Kasumi-1 (cell line): ENCODE measurements at places on chromosomes 16 and 17.
A peak's percentile ranks its signal among the peaks of the same experiment; 100 is the strongest.

- DNase-seq, result no peak
Observed at GRCh38 chr17:9929871-9930270, 24.8 kb upstream of the RCVRN start.

DNA sequence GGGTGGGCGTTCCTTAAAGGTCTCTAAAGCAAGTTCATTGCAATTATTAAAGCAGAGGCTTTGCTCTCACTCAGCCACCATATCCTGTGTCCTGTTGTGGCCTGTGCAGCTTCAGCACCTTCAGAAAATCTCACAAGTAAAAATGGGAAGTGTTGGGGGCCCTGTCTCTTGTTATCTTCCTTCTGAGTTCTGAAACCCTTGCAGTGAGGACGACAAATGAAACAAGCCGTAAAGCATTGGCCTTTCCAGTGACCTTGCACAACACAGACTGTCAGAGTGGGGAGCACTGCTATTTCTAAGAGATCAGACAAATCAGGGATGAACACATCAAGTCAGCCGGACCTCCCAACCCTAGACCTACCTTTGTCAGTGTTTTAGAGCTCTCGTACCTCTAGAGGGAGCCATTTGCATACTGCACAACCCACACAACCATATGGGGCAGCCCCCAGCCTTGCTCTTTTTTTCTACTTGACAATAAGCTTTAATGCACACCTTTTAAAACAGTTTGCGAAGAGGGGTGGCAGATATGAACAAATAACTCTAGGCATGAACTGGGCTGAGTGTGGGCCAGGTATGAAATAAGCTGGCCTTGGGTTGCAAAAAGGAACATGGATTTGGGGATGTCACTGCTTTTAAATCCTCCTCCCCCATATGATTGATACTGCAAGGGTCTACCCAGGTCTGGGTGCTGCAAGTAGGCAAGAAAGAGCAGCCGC lies 89.8 kb downstream of the KATNIP start:
- DNase-seq, result peak; percentile 26

DNA sequence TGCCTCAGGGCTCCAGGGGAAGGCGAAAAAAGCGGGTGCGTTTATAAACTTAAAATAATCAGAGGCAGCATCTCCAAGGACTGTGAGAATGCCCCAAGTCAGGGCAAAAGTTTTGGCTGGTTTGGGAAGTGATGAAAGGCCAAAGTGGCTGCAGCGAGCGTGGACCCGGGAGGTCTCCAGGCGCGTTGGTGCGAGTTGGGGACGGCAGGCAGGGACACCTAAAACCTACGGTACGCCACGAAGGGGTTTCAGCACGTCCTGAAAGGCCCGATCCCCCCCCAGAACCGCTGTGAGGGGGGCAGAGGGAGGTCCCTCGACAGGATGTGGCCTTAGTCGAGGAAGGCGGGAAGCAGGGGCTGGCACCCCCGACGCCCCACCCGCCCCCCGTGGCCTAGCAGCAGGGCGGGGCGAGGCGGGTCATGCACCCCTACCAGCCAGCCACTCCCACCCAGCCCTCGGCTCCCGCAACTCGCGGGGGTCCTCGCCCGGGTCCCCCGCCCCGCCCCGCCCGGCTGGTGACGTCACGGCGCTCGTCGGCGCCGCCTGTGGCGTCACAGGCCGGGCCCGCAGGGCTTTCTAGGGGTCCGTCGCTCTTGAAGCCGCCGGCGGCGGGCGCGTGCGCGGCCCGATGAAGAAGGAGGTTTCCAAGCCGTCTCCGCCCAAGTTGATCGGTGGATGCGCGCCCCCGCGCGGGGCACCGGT lies at the start of gene MYCBPAP:
Gene MYCBPAP, plus strand, starts transcription at position 569 of the 702 bp plus-strand sequence. CDS start 236 bp downstream, outside the sequence.
- peak; percentile 47 for DNase-seq

GRCh38 chr17:77379832-77380231 lies 239.1 kb downstream of the SEC14L1 start:
- no peak for DNase-seq

DNA sequence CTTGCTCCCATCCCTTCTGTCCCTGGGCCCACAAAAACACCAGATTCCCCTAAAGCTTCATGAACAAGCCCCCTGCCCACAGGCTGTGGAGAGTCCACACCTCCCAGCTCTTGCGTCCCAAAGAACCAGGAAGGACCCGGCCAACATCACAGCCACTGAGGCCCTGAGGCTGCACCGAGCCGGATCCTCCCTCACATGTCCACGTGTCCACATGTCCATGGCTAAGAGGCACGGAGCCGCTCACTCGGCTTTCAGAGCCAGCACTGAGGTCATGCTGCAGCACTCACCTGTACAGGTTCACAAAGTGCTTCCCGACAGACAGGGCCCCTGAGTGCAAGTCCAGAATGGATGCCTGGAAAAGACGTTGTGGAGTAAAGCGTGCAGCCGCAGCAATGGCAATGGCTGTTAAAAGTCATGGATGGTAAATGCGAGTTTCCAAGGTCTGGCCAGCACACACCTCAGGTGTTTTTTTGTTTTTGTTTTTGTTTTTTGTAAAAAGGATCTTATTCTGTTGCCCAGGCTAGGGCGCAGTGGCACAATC lies 11.9 kb upstream of the HEXD start:
- DNase-seq, result no peak

GRCh38 chr16:88841521-88842307 lies 15.0 kb downstream of the GALNS start:
- no peak for DNase-seq

DNA sequence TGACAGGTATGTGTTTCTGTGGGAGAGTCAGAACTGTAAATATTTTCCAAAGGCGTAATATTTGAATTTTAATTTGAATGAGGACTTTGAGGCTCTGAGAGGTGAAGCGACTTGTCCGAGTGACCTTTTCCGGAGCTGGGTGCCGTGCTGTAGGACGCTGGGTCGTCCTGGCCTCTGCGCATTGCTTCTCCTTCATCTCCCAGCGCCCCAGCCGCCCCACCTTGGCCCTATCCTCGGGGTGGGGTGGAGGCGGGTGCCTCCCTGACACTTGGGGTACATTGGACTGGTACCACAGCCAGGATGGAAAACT lies 147.8 kb downstream of the SPECC1 start:
- DNase-seq, result no peak

DNA sequence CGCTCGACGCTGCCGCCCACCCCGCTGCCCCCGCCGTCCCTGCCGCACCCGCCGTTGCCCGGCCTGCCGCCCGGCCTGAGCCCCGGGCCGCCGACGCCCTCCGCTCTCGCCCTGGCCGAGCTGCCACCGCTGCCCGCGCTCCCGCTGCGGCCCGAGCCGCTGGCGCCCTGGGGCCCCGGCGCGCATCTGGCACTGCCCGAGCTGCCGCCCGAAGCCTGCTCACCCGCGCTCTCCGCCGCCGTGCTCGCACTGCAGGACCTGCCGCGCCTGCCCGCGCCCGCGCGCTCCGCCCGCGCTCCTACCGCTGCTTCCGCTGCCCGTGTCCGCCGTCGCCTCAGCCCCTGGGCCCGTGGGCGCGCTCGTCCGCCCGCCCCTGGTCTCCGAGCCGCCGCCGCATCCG lies 8.4 kb upstream of the CLDN9 start:
- no peak for DNase-seq

DNA sequence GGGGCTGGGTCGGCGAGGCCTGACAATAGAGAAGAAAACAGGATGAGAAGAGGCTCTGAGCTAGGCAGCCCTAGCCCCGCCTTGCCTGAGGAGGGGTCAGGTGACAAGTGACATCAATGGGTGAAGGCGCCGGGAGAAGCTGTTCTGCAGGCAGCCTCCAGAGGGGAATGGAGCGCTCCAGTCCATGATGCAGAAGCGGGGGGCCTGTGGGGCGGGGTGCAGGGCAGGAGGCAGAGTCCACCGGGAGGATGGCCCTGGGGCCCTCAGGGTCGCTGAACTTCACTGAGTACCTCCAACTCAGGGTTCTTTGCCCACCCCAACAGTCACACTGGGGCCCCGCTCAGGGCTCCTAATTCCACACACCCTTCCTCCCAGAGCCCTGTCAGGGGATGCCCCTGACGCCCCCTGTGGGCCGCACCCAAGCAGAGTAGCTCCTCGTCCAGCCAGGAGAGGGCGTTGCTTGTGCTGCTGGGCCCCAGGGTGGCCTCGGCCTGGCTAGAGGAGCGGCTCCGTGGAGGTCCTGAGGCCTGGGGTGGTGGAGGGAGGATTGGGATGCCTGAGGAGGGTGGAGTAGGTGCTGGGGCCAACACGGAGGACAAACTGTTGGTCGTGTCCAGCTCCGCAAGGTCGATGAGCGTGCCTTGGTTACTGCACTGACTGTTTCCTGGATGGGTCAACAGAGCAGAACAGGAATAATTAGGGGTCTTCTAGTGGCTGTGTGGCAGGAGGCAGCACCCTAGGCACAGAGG lies 20.8 kb downstream of the GGA3 start:
- peak; percentile 73 for DNase-seq

DNA sequence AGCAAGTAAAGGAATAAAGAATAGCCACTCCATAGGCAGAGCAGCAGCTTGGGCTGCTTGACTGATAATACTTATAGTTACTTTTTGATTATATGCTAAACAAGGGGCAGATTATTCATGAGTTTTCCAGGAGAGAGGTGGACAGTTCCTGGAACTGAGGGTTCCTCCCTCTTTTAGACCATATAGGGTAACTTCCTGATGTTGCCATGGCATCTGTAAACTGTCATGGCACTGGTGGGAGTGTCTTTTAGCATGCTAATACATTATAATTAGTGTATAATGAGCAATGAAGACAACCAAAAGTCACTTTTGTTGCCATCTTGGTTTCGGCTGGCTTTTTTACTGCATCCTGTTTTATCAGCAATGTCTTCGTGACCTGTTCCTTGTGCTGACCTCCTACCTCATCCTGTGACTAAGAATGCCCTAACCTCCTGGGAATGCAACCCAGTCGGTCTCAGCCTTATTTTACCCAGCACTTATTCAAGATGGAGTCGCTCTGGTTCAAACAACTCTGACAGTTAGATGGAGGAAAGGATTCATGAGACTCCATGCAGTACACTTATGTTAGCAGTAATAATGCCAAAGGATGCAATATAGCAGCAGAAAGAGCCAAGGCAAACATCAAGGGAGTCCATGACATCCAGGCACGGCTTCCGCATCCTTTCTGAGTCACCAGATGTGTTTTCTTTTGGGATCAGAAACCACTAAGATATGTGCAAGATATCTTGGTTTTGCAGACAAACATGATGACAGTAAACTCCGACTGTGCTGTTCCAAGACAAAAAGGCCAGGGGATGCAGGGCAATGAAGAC lies 55.8 kb upstream of the B4GALNT2 start:
- DNase-seq, result no peak

GRCh38 chr16:50864386-50864785 lies 122.5 kb downstream of the CYLD start:
- DNase-seq, result no peak

DNA sequence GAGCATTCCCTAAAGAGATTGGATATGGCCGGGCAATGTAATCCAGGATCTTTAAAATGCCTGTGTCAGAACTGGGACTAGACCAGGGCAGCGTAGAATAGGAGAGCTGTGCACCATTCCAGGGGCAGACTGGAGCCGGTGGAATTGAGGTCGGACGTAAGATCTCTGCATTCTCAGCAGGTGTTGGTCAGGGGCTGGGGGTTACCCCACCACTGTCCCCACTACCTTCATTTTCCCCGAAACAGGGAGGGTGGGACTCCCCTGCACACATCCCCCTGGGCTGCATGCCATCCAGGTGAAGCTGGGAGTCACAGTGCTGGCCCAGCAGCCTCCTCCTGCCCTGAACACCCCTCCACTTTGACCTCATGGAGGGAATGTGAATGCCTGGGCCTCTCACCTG lies 17.8 kb downstream of the OSBPL7 start:
- DNase-seq, result no peak

DNA sequence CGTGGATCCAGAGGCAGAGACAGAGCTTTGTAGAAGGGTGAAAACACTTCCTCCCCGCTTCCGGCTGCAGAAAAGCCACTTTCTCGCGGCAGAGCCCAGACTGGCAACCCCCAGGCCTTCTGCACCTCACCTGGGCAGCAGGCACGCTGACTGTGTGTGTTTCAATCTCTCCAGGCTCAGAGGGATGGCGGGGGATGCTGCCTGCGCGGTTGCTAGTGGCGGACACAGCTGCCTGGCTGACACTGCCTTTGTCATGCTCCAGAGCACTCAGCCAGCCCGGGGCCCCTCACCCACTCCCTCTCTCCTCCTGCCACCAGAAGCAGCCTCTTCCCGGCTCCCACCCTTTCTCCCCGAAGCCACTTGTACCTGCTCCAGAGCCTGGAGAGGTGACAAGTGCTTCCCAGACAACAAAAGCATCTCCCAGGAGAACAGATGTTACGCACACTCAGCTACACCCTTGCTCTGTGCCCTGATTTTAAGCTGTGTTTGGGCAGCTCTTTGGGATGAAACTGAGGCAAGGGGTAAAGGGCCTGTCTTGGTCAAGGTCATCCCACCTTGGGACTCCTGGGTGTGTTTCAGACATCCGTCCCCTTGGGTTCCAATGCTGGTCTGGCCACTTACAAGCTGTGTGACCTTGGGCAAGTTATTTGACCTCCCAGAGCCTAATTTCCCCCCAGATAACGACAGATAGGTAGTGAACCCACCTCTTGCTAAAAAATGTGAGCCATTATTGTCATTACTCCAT lies 9.2 kb upstream of the GLIS2 start:
- no peak for DNase-seq

- DNase-seq, result no peak
Observed at GRCh38 chr16:67773099-67773498, 33.3 kb downstream of the RANBP10 start.

DNA sequence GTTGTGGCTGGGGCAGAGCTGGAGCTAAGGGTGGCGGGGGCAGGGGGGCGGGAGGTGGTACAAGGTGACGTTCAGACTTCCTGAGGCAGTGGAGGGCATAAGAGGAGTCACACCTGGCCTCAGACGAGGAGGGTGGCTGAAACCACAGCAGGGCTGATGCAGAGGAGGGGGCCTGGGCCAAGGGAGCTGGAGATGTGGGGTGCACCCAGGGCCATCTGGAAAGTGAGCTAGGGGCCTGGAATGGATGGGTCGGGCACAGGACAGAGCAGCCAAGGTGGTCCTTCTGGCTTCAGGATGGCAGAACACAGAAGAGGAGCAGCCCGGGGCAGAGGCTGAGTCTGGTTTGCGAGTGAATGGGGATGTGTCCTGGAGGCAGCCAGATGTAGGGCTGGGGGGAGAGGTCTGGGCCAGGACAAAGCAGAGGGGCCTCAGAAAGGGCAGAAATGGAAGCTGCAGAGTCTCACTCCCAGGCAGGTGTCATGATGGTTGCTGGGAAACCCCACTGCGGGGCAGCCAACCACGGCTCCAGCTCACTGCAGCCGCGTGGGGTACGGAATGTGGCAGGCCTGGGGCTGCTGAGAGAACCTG lies 57.6 kb downstream of the PRMT7 start:
- no peak for DNase-seq

GRCh38 chr17:5050278-5050677 lies 15.1 kb upstream of the SLC52A1 start:
- DNase-seq, result no peak

- no peak for DNase-seq
Observed at GRCh38 chr17:2705888-2706795, 5.4 kb downstream of the CLUH start.

DNA sequence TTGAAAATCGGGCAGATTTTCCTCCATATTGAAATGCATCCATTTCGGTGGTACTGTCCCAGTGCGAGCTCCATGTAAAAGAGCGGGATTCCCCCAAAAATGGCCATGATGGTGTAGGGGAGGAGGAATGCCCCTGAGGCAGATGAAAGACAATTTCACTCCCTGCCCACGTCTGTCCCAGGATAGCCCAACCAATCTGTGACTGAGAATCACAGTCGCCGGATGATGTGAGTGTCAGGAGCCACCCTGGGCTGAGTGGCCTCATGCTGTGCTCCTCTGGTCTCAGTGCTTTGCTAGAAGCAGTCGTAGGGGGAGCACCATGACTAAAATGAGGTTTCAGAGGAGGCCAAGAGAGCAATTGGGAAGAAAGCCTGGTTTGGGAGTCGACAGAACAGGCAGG lies 16.7 kb downstream of the SLC6A4 start:
- no peak for DNase-seq

GRCh38 chr16:14485121-14485551 lies 144.9 kb downstream of the PARN start:
- DNase-seq, result no peak
